Chondrocyte (in vitro differentiated cells): ENCODE measurements at places on chromosomes 2 and 18. TPM values are rescaled to one million over a fixed set of nuclear protein-coding genes. Genes with fewer than 3 reads are reported as not detected.

Gene GTF2A1L
- not detected in 3 replicates for total RNA-seq

GRCh38 chr18:2654928-2655177, 673 bp upstream of the SMCHD1 start:
- H3K27me3 ChIP-seq = peaks cover 3% of the 10 kb centered on the region
- H3K4me3 ChIP-seq = peak overlapping the region; percentile 84
- H3K36me3 ChIP-seq = no peaks in the 10 kb centered on the region
- H3K27ac ChIP-seq = peak overlapping the region; percentile 88

GRCh38 chr2:178756343-178756742, 50.9 kb downstream of the TTN start:
- peaks cover 13% of the 10 kb centered on the region for H3K27me3 ChIP-seq
- DNase-seq = no peak
- H3K27ac ChIP-seq = no peak overlapping the region
- H3K4me1 ChIP-seq = no peaks in the 10 kb centered on the region

Gene ALPP
- not detected in 3 replicates for total RNA-seq
